CD4-positive, alpha-beta T cell treated with Interleukin-17A for 1 hour (primary cell): ENCODE measurements at places on chromosomes 12 and 14.

DNA sequence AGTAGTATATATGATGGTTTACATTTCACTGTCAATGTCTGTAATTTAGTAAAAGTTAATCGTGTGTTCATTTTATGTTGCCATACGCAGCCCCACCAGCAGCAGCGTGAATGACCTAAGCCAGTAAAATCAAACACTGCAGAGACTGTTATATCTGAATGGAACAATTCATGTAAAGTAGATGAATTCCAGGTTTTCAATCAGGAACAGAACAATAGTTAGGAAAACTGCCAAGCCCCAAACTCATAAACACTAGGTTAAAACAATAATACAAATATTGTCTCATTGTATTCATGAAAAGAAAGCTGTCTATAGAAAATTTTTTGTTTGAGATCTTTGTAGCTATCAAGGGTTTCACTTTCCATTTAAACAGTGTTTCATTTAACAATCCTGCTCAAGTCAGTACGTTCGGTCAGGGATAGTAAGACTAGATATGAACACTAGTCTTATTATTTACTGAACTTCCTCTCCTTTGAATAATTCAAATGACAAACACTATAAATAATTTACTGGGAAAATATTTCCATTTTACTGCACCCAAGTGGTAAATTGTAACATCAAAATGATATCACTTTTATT lies 256.8 kb upstream of the FLRT2 start:
- no peak for DNase-seq

GRCh38 chr12:54304187-54304810 lies 3.5 kb upstream of the NFE2 start:
- DNase-seq: peak; percentile 50

DNA sequence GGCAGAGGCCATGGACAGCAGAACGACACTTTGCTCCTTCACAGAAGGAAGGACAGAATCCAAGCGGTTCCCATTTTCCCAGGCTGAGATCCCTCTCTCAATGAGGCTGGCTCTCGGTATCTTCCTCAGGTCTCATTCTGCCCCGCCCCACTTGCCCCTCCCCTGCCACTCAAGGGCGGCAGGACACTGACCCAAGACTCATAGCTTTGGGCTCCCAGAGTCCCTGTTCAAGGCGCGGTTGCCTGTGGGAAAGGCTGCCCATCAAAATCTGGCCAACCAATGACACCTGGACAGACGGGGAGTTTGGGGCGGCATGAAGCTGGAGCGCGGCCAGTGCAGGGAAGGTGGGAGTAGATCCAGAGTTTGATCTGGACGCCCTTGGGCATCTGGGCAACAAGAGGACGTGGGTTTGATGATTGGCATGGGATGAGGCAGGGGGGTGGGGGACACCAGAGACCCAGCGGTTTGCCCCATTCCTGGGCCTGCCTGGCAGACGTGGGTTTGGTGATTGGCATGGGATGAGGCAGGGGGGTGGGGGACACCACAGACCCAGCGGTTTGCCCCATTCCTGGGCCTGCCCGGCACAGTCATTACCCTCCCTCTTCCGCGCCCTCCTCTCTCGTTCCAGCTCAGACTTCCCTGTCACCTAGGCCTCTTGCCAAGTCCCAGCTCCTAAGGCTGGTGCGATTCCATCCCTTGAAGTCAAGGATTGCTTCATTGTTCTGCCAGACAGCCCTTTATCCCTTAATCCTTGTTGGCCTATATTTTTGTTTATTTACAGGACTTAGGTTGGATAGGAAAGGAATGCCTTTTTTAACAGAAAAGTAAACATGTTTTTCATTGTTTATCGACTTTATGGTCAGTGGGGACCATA lies 92.1 kb downstream of the NINJ2 start:
- DNase-seq: no peak

DNA sequence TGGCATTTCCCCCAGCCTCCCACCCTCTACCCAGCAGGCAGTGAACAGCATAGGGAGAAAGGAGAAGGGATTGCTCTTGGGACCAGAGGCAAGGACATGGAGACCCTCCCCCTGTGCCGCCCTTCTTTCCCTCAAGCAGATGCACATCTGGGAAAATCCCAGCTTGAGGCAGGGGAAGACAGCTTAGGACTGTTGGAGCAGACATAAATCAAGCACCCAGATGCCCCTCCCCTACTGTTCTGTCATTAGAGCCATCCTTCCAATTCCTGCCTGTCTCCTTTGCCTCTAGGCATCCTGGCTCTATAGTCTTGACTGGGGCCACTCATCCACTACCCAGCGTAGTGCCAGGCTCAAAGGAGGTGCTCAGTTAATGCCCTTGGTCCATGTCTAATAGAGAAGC lies 7.5 kb upstream of the CISTR start:
- no peak for DNase-seq

DNA sequence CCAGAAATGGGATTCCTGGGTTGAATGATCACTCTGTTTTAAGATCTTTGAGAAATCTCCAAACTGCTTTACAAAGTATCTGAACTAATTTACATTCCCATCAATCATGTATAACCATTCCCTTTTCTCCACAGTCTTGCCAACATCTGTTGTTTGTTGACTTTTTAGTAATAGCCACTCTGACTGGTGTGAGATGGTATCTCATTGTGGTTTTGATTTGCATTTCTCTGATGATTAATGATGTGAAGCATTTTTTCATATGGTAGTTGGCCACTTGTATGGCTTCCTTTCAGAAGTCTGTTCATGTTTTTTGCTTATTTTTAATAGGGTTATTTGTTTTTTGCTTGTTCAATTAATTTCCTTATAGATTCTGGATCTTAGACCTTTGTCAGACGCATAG lies 211.8 kb upstream of the AVPR1A start:
- no peak for DNase-seq

- no peak for DNase-seq
These were observed 483.3 kb downstream of the VRK1 start for GRCh38 chr14:97280526-97280925.

DNA sequence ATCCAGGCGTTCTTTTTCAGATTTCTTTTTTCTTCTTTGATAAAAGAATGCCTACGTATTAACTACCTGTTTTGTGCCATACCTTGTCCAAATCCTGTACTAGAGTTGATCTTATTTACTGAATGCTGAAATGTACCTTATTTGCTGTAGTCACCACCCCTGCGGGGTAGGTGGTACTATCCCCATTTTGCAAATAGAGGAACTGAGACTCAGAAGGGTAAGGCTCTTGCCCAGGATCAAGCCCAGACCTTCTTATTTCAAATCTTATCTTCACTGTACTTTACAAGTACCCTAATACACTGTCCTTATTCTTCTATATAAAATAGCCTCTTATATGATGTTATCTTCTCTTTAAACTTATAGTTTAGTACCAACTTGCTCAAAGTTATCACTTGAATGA lies 206.5 kb downstream of the SLC41A2 start:
- DNase-seq: no peak

GRCh38 chr12:14930299-14930698 lies 8.0 kb downstream of the ERP27 start:
- DNase-seq: no peak

DNA sequence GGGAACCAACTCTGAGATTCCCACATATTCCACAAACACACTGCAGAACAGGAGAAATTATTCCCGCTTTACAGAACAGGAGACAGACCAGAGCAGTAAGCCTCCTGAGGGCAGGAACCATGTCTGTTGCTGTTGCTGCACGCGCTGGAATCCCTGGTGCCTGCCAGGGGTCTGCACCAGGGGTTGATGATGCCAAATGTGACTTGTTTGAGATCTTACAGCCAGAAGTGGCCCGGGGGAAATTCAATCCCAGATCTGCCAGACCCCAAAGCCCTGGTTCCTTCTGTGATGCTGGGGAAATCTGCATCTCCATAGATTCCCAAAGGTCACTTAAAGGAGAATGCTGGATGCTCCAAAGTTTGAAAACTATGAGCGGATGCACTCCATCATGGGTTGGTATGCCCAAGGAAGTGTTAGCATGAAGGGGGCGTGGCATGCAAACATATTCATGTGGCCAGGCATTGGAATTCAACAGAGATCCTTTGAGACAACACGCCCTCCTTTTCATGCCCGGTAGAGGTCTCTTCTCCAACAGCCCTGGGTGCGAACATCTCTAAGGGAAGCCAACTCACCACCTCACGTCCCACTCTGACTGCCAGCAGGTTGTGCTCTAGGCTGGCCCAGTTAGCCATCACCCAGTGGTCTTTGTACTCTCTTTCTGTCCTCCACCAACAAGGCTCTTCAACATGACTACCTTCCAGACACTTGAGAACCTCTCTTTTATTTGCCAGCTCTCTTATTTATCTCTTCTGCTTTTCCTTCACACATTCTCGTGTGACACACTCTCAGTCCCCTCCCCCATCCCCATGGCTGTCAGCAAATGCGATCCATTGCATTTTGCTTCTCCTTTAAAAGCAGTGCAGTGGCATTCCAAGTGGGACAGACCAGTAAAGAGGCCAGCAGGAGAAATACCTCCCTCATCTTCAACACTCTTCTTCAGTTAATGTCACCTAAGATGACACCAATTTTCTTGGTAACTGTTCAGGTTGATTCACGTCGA lies 131.3 kb downstream of the ZFP36L1 start:
- no peak for DNase-seq

DNA sequence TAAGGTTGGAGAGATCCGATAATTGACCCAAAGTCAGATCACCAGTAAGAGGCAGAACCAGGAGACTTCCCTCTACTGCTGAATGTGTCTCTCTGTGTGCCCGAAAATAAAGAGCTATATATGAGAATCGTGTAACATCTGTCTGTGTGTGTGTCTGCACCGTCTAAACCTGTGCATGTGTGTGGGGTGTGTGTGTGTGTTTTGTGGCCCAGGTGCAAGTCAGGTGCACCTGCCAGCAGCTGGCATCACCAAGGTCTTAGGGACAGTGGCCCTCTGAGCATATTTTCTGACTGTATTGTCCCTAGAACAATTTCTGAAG lies 24.7 kb upstream of the KRT78 start:
- no peak for DNase-seq

DNA sequence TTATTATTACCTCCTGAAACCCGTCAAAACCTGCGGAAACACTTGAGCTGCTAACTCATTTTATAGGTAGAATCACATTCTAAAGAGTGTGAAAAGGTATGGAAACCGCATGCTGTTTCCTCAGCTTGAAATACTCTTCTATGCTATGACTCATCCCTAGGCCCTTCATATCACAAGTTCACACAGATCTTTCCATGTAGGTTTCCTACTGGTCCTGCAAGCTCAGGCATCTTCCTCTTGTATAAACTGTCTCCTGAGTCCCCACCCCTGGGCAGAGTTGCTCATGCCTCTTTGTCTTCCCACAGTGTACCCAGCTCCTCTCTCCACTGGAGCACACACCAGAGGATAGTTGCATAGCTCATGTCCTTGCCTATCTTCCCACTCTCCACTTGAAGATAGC lies 84.7 kb downstream of the CMAS start:
- peak; percentile 6 for DNase-seq

- peak; percentile 59 for DNase-seq
These were observed 29.1 kb upstream of the SOS2 start for GRCh38 chr14:50260511-50260910.

DNA sequence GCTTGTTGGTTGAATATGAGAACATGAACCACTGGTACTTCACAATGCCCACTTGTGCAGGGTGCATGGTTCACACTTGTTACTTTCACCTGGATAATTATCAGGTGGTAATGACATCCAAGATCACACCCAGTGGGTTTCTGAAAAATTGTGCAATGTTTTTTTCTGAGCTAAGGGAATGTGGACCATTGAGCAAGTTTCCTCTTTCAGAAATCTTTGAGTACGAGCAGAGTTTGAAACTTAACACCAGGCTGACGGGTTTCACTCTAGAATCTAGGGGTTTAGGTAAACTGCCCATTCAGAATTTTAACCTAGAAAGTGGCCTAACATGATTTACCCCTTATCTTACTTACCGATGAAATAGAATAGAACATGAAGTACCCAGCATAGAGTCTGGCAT lies 389.6 kb downstream of the PAWR start:
- DNase-seq: no peak

GRCh38 chr12:992647-993046 lies 1.6 kb downstream of the ERC1 start:
- DNase-seq: no peak

DNA sequence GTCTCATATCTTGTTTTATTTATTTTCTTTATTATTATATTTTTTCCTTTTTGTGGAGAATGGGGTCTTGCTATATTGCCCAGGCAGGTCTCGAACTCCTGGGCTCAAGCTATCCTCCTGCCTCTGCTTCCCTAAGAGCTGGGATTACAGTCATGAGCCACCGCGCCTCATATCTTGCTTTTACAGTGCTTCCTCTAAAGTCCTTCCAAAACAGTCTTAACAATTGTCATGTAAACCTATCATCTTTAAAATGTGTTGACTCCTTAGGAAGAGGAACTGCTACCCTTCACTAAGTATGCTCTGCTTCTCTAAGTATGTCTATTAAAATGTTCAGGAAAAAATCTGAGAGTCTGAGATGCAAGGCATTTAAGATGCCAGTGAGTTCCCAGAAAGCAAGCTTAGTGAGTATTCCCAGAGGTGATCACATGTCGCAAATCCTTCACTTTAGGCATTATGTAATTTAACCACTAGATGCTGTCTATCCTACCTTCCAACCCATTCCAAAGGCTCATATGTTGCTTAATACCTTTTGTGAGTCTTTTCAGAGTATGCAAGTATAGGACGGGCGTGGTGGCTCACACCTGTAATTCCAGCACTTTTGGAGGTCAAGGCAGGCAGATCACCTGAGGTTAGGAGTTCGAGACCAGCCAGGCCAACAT lies 19.7 kb upstream of the FOXJ2 start:
- no peak for DNase-seq

DNA sequence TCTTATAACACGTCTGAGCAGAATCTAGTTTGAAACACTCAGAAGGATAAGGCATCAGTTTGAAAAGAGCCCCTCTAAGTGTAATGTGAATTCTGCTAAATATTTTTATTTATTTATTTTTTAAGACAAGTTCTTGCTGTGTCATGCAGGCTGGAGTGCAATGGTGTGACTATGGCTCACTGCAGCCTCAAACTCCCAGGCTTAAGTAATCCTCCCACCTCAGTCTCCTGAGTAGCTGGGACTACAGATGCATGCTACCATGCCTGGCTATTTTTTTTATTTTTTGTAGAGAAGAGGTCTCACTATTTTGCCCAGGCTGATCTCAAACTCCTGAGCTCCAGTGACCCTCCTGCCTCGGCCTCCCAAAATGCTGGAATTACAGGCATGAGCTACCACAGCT lies 225.9 kb upstream of the SEL1L start:
- DNase-seq: no peak

- DNase-seq: no peak
These were observed 2.8 kb downstream of the IRF2BPL start for GRCh38 chr14:77025744-77026165.

- DNase-seq: no peak
These were observed 481.9 kb upstream of the NOVA1 start for GRCh38 chr14:27079716-27080115.

DNA sequence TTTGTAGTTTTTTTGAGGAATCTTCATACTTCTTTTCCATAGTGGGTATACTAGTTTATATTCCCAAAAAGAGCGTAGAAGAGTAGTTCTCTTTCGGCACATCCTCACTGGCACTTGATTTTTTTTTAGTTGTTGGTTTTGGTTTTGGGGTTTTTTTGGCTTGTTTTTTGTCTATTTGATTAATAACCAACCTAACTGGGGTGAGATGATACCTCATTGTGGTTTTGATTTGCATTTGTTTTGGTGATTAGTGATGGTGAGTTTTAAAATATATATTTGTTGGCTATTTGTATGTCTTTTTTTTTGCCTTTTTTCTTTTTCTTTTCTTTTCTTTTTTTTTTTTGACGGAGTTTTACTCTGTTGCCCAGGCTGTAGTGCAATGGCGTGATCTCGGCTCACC lies 69.7 kb upstream of the BTG1 start:
- DNase-seq: no peak
